ENCODE measurements at places on chromosomes 5 and 9. TPM values are rescaled to one million over a fixed set of nuclear protein-coding genes. Genes with fewer than 3 reads are reported as not detected.

PCDHGB2 gene
- total RNA-seq, result 0.77 TPM

PTPRD gene
- not detected for total RNA-seq

GRCh38 chr5:109196087-109196822 is 213.5 kb downstream of the PJA2 start:
- DNase-seq, result no peak

- DNase-seq, result no peak
Observed at GRCh38 chr5:1208743-1209488, 7.5 kb downstream of the SLC6A19 start.

GRCh38 chr9:120971938-120972337 is 45.3 kb upstream of the TRAF1 start:
- DNase-seq, result no peak

PRR16 gene
- not detected for total RNA-seq

DNA sequence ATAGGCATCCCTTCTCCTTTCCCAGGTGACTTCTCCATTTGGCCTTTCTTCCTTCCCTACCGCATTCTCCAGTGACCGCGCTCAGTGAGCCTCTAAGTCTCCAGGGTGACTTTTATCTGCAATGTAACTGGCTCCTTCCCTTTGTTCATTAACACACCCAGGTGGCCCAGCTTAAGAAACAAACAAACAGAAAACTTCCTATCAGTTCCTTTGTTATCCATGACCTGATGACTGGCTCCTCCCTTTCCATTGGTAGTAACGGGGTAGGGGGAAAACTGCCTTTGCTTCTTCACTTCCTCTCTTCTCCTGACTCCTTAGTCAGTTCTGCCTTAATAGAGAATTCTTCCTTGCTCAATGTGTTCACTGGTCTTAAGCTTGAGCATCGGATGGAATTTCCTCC is 7.0 kb upstream of the SH3GL2 start:
- no peak for DNase-seq

DNA sequence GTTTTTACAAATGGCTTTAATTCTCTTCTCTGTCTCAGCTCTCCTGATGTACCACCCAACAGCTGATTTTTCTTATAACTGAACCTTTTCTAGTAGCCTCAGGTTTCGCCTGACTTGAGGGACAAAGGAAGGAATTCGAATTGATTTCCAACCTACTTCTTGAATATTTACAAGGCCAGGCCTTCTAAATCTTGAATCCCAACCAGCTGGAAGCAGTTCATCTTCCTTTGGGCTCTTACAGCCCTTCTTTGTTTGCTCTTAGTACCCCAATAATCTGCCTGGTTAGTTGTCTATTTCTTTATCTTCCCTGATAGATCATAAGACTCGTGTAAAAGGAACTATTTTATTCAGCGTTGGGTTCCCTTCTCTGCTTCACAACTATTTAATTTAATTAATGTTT is 95.9 kb downstream of the NLN start:
- DNase-seq, result no peak

DNA sequence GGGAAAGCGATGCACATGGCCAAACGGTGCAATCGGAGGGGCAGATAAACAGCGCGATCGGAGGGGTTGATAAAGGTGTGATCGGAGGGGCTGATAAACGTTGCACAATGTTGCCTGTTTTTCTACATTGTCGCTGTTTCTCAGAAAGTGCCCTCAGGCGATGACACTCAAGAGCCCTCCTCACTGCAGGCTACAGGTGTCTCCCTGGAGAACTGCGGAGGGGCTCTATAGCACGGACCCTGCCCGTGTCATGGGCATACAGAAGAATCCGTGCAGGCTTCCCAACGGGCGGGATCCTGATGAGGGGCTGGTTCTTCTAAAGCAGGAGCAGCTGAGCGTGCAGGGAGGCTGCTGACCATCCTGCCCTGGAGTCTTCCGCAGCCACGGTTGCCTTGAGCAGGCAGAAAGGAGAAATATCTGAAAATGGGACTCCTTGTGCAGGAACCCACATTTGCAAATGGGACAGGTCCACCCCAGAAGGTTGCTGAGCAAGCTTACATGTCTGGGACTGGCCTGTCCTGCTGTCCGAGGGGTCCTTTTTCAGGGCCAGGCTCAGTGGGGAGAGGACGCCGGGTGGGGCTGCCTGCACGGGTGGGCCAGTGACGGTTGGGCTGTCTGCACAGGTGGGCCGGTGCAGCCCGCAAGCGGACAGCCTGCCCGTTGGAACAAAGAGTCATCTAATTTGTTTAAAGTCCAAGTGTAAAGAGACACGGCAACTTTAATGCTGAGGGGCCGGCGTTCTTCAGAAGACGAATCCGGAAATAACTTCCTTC is 25.1 kb upstream of the LPCAT1 start:
- DNase-seq, result no peak

DNA sequence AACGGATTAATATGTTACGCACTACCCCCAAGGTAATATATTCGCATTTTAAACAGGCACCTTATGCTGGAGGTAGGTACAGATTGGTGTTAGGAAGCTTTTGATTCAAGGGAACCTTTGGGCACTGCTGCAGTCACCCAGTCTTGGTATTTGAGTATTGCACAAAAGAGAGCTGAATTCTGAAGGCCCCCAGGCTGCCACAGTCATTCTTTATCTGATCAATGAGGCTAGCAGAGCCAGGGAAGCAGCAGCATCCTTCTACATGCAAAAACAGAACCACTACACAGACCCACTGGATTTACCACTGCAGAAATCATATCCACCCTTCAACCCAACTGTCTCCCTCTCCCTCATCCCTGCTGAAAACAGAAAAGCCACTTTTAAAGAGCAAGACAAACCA is 121.2 kb upstream of the GRIN3A start:
- no peak for DNase-seq

IL5 gene
- total RNA-seq, result not detected

- no peak for DNase-seq
Observed at GRCh38 chr5:81729276-81729675, 21.6 kb downstream of the SSBP2 start.

SH3GL2 gene
- total RNA-seq, result 0.04 TPM

- no peak for DNase-seq
Observed at GRCh38 chr5:177553671-177554429, 513 bp downstream of the FAM193B start.

GRCh38 chr5:149177911-149178565 is 36.7 kb downstream of the ABLIM3 start:
- no peak for DNase-seq
